Type B pancreatic cell (in vitro differentiated cells): ENCODE measurements at places on chromosomes 16 and 17. TPM values are rescaled to one million over a fixed set of nuclear protein-coding genes. Genes with fewer than 3 reads are reported as not detected.

GRCh38 chr16:81511371-81511770, 66.8 kb downstream of the CMIP start:
- no peak for DNase-seq

DNA sequence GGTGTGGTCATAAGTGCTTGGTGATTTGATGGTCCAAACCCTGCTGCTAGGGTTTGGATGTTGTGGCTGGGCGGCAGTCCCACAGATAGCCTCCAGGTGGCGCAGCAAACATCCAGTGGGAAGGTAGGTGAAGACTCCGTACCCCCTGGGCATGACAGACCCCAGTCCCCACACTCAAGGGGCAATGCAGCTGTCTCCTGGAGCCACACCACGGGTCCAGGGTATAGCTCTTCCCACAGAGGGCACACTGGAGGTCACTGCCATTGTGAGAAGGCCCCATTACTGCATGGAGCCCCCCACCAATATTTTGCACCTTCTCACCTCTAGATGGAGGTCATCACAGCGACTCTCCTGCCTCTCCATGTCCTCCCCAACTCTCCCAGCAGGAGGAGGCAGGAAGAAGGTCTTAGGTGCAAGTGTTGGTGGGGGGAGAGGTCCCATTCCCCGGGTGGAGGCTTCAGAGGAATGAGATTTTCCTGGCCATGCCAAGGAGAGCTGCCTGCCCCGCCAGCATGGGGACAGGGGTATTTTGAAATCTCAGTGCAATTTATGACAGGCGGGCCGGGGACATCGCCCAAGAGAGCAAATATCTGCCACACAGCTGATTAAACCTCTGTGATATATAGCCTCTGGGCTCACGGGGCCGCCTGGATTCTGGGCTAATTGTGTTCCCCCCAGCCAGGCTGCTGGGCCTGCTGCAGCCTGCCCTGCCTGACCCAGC, 17.1 kb upstream of the C17orf113 start:
- DNase-seq, result no peak

DNA sequence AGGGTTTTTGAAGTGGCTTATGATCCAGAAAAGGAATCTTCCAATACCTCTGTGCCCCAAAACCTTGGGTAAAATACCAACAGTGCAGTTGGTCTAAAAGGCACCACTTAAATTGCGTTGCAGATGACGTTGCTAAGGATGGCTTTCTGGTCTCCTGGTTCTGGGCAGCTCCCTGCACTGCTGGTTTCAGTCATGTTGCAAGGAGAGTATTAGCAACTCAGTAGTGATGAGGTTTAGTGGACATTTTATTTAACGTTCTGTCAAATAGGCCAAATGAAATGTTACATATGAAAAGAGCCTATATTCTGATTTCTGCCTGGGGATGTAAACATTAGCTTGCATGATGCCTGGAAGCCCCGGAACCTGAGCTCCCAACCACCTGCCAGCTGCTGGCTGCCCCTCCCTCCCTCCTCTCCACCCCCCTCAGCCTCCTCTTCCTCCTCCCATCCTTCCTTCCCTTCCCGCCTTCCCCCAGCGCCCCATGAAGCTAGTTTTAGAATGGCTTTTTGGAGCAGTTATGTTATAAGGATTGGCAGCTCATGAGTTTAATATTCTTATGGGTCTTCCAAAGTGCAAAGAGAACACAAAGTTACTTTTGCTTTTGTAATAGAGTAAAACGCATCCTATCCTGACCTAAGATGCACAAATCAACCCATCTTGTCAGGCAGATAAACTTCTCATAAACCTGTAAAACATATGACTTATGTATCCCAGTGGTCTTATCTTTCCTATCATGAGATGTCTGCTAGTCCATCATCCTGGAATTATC, 20.7 kb downstream of the CD7 start:
- no peak for DNase-seq

DNA sequence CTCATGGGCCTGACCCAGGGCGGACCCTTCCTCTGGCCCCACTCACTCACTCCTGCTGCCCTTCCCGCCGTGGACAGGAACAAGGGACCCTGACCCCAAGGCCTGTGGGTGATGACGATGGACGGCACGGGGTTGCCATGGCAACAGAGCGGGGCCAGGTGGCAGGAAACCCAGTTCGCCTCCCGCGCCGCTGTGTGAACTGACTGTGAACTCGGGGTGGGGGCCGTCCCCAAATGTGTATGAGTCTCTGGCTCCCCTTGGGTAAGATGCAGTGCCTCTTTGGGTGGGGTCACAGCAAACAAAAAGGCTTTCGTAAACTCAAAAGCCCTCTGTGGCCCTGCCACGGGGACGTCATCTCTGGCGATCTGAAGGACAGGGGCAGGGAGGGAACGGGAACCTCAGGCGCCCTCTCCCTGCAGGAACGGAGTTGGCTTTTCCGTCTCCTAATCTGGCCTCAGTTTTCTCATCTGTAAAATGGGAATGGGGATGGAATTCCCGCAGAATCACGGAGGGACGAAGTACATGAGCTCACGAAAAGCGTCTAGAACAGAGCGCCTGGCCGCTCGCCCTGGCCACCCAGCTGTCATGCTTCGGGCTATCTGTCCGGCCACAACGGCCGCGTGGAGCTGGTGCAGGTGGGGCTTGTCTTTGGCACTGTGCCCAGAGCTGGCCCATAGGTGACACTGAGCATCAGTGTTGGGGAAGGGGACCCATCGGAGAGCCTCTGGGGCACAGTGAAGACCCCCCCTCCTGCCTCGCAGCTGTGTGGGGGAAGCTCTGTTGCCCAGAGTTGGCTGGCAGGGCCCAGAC, 44.9 kb upstream of the PABPN1L start:
- DNase-seq, result no peak

- no peak for DNase-seq
These were observed 322.0 kb downstream of the MAF start for GRCh38 chr16:79278506-79278905.

- DNase-seq, result no peak
These were observed 124.7 kb upstream of the PLCG2 start for GRCh38 chr16:81654346-81654745.

GRCh38 chr16:81879625-81880024, 100.5 kb downstream of the PLCG2 start:
- DNase-seq, result no peak

- DNase-seq, result no peak
These were observed 23.8 kb upstream of the TMEM101 start for GRCh38 chr17:44038604-44039011.

- DNase-seq, result no peak
These were observed 19.9 kb upstream of the ATP2C2 start for GRCh38 chr16:84348386-84348888.

GRCh38 chr16:47463771-47464624, 2.9 kb downstream of the PHKB start:
- no peak for DNase-seq

DNA sequence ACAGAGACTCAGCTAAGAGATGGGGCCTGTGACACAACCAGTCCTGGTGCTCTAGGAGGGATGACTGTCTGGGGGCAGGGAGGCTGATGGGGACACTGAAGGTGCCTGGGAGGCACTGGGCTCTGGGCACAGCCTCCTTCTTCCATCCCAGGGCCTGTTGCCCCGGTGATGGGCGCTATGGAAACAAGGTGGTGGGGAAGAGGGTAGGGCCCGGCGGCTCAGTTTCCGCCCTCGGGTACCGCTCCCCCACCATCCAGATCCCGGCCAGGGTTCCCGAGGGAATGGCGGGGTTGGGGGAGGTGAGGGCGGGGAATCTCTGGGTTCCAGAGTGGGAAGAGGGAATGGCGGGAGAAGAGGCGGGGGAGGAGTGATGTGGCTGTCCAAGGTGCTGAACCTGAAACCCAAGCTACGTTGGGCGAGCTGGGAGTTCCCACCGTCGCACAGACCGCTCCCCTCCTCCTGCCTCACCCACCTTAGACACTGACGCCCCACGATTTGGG, 981 bp downstream of the KCNH4 start:
- no peak for DNase-seq

GRCh38 chr16:3004319-3004718, 8.4 kb upstream of the CLDN9 start:
- no peak for DNase-seq

- no peak for DNase-seq
These were observed 18.9 kb downstream of the TMEM94 start for GRCh38 chr17:75475144-75475835.

- peak; percentile 83 for DNase-seq
These were observed 354 bp upstream of the ESRP2 start for GRCh38 chr16:68236137-68236825.

- no peak for DNase-seq
These were observed 23.5 kb downstream of the TBX4 start for GRCh38 chr17:61475726-61476125.

DNA sequence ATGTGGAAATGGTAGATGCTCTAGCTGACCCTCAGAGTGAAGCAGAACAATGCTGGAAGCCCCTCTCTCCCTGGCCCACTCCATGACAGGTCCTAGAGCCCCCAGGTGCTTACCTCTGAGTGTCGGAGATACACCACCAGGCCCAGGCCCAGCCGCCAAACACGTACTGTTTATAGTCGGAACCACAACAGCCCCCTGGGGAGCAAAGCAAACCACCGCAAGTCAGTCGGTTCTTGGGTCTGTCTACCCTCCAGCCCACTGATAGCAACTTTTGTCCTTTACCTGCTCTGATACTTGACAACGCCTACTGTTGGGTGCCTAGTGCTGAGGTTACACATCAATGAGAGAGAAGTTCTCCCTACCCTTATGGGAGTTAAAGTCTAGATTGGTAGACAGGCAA, 8.7 kb downstream of the FLOT2 start:
- DNase-seq, result no peak

DNA sequence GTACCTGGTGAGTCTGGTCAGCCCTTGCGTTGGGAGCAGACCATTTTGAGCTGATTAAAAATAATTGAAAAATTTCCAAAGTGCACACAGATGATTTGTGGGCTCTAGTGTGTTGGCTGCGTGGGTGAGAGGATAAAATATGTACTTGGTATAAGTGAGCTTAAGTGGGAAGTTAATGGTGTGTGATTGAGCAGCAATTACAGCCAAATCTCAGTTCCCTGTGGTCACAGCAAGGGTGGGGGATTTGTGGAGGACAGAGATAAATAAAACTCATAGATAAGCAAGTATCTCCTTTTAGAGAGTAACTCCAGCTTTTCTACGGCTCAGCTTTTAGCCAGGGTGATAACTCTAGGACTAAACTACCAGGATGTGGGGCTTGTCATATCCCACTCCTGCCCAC, 390.4 kb downstream of the UTP18 start:
- no peak for DNase-seq

DNA sequence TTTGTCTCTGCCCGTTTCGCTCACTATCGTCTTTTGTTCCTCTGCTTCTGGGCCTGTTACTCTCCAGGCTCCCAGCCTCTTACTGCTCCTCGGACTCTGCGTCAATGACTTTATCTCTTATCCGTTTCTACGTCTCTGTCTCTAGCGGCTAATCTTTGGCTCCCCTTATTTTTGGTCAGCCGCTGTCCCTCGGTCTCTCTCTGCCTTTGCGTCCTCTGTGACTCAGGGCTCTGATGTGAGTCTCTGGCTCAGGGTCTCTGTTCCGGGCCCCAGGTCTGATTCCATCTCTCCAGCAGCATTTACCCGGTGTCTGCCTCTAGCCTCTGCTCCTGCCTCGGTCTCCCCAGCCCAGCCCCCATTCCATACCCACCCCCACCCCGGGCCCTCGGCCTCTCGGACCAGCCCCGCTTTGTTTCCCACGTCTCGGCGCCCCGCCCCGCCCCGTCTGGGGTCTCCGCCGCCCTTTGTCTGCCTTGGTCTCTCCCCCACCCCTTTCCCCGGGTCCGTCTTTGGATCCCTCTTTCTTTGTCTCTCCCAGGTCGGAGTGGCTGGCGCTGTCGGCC, 547 bp upstream of the ZNF48 start:
- no peak for DNase-seq

GRCh38 chr17:1753767-1754429, 8.0 kb upstream of the SERPINF1 start:
- no peak for DNase-seq

DNA sequence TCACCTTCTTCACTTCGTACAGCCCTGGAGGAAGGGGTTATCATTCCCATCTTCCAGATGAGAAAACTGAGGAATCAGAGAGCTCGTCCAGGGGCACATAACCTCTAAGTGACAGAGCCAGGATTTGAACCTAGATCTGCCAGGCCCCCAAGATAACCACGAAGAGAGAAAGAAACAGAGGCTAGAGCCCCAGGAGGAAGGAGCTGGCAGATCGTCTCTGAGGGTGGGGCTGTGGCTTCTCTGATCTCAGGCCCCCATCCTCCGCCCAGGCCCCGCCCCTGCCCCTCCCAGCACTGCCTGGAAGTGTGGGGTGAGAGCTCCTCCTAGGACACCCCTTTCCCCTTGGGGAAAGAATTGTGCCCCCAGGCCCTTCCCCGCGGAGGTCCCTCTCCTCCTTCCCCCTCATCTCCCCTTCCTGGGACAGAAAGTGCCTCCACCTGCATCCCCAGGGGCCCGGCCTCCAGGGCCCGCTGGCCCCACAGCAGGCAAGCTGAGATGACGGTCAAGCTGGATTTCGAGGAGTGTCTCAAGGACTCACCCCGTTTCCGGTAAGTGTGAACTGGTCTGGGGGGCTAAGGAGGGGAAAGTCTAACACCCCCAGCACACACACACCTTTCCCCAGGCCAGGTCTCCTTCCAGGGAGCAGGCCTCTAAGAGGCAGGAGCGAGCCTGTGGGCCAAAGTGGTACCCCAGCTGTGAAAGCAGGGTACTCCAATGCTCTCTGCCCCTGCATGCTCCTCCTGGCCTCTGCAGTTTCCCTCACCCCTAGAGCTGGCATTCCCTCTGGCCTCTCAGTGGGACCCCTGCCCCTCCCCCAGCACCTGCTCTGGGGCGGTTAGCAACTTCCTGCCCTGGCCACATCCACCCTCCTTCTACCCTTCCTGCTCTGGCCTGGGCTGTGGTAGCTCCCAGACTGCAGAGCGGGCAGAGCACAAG, at the start of gene ACAP1:
Gene ACAP1, plus strand, starts transcription at position 290 of the 936 bp plus-strand sequence. Its CDS starts 206 bp downstream, at position 496.
- DNase-seq, result no peak

DNA sequence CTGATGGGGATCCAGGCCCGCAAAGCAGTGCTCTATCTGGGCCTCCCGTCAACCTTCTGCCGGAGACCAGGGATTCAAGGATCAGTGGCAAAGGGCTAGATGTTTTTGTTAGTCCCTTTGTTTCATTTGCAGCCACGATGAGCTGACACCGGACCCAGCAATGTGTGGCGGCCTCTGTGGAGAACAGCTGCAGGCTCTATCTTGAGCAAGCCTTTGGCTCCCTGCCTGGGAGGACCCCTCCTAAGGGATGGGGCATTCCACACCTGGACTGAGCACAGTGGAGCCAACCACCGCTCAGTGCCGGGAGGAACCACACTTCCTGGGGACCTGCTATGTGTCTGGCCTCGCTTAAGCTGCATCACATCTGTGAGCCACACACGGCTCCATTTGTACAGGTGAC, 215.8 kb downstream of the RBFOX3 start:
- no peak for DNase-seq

The KRTAP3-1 gene
- total RNA-seq, result 1.7 TPM in 1 of 2 replicates, not detected in the other

The NLRC3 gene
- 0.17 and 0.34 TPM in 2 replicates for total RNA-seq

The PYY gene
- 2.3 and 3.5 TPM in 2 replicates for total RNA-seq

The MATCAP1 gene
- total RNA-seq, result 43.5 and 77.8 TPM in 2 replicates

The EVPLL gene
- total RNA-seq, result not detected in 2 replicates

The MAPK7 gene
- total RNA-seq, result 32.1 and 44.3 TPM in 2 replicates

The NOG gene
- 1.7 and 13.7 TPM in 2 replicates for total RNA-seq

The AATK gene
- 4.6 and 6.4 TPM in 2 replicates for total RNA-seq

The METTL26 gene
- 74.4 and 77.0 TPM in 2 replicates for total RNA-seq

The CHD9NB gene
- total RNA-seq, result 2.6 and 4.4 TPM in 2 replicates

The TRPV2 gene
- total RNA-seq, result 0.52 and 1.7 TPM in 2 replicates
